ENCODE measurements at places on chromosomes 7 and 10. TPM values are rescaled to one million over a fixed set of nuclear protein-coding genes. Genes with fewer than 3 reads are reported as not detected.

Gene RASSF4
- total RNA-seq: 3.6 TPM

Gene ATG9B
- 6.9 TPM for total RNA-seq

Gene KIAA1549
- total RNA-seq: 0.32 TPM

Gene NET1
- 36.3 TPM for total RNA-seq

Gene HABP2
- total RNA-seq: not detected

Gene CALD1
- 1.3 TPM for total RNA-seq

Gene CCDC172
- total RNA-seq: not detected

Gene GPR85
- total RNA-seq: not detected

Gene CRHR2
- not detected for total RNA-seq

Gene PALD1
- total RNA-seq: 0.07 TPM

Gene FANK1
- not detected for total RNA-seq

Gene LDB3
- total RNA-seq: not detected

Gene CCNY
- 55.3 TPM for total RNA-seq

Gene ACBD7
- 1.5 TPM for total RNA-seq

Gene TCTN3
- 57.4 TPM for total RNA-seq

Gene AOAH
- total RNA-seq: 20.8 TPM

Gene NEURL1
- total RNA-seq: 2.3 TPM

Gene CALHM2
- total RNA-seq: 67.2 TPM

Gene SPDYE16
- total RNA-seq: 0.05 TPM

Data from T-helper 1 cell treated with Interleukin-12 subunit alpha and Interleukin-12 subunit beta and Interleukin-4 antibody, amounts not matched to agents 30 ng/mL and 1 ng/mL, for 36 hours (primary cell).